ENCODE measurements at places on chromosomes 6 and 20.

GRCh38 chr6:111779031-111779430 is 94.2 kb downstream of the FYN start:
- DNase-seq, result no peak

DNA sequence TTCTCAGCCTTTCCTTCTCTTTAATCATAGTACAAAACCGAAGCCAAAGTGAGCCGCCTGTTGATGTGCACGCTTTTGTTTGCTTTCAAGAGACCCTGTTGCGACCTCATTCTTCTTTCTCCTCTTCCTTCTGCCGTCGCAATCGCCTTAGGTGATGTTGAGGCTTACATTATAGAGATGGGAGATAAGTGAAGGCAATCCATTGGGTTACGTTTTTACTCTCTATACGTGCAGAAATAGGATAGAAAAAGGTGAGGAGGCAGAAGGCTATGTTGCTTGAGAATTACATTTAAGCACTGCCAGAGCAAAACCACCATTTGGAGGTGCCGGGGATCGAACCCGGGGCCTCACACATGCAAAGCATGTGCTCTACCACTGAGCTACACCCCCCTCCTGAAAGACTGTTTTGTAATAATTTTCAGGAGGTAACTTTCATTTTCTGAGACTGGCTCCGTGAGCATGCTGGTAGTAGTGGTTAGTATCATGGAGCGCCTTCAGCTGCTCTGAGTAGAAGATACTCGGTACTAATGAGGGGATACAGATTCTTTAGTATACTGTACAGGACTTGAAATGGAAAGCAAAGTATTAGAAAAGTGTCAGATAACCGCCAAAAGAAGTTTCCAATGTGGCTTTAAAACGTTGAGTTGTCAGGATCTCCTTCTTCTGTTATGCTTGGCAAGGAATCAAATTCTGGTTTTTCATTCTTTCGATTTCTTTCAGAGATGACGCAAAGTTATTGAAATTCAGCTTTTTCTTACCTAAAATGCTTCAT is 165.6 kb downstream of the TRIM27 start:
- no peak for DNase-seq

DNA sequence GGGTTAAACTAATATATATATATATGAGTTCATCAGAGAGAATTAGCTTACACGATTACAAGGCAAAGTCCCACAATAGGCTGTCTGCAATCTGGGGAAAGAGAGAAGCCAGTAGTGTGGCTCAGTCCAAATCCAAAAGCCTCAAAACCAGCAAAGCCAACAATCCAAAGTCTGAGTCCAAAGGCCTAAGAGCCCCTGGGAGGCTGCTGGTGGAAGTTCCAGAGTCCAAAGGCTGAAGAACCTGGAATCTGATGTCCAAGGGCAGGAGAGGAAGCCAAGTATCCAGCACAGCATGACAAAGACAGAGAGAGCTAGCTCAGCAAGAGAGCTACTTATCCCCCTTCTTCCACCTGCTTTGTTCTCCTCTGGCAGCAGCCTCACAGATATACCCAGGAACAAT is 274.7 kb upstream of the ID4 start:
- no peak for DNase-seq

- no peak for DNase-seq
Measured at GRCh38 chr6:36277946-36278470, 8.1 kb downstream of the PNPLA1 start.

DNA sequence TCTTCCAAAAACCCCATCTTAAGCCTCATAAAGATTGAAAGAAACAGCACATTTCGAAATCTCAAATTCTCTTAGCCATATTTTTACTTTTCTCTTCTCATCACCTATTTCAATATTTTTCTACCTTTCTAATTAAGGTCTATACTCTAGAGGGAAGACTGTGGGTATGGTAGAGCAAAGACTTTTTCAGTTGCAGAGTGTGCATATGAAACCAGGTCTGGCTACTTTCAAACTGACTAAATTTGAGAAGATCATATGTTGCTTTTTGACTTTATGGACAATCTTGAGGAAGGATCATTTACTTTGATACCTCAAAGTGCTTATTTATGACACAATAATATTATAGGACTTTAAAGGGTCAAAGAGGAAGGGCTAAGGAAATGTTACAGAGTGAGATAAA is 20.7 kb downstream of the FILIP1 start:
- no peak for DNase-seq

DNA sequence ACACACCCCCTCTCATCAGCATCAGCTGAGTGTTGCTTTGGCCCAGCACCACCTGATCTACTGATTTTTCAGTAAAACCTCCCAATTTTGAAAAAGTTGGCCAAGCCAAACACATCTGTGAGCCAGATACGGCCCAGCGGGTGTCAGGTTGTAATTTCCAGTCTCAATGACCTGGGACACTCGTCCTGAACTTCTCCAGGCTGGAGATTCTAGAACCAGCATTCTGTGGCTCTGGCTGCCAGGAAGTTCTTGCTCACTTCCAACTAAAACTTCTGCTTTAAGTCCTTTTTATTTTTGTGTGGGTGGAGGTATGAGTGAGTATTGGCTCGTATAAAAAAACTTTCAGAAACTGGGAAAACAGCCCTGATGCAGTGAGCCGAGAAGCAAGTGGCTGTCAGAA is 5.1 kb downstream of the KIAA1755 start:
- DNase-seq, result no peak

DNA sequence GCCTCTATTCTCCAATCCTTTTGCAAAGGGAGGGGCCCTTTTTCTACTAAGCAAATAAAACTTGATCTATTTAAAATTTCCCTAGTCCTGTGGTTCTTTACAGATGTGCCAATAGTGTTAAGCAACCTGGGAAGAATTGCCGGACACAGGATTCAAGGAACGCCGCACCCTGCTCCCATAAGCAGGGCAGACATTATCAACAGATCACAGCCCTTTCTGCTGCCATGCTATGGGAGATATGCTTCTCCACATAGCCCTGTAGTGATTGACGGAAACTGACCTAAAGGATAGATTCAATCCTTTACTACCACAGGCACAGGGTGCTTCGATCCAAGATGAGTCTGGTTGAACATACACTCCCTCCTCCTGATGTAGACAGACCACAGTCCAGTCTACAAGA is 118.4 kb upstream of the TRAF3IP2 start:
- no peak for DNase-seq

GRCh38 chr6:166361077-166361429 is 18.7 kb upstream of the SFT2D1 start:
- DNase-seq, result no peak

DNA sequence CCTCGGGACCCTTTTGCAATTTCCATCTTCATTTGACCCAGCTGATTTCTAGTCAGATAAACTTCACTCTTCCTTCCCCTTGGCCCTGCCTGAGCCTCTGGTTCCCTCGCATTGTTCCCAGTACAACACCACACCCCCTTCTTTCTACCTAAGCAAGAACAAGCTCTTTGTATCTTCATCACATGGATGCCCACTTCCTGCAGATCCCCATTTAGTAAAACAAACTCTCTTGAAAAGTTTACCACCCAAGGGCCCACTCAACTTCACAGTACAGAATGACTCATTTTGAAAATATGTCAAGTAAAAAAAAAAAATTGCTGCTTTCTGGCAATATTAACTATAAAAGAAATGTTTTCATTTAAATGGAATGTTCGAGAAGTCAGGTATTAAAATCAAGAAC is 5.2 kb downstream of the FAXC start:
- DNase-seq, result no peak

DNA sequence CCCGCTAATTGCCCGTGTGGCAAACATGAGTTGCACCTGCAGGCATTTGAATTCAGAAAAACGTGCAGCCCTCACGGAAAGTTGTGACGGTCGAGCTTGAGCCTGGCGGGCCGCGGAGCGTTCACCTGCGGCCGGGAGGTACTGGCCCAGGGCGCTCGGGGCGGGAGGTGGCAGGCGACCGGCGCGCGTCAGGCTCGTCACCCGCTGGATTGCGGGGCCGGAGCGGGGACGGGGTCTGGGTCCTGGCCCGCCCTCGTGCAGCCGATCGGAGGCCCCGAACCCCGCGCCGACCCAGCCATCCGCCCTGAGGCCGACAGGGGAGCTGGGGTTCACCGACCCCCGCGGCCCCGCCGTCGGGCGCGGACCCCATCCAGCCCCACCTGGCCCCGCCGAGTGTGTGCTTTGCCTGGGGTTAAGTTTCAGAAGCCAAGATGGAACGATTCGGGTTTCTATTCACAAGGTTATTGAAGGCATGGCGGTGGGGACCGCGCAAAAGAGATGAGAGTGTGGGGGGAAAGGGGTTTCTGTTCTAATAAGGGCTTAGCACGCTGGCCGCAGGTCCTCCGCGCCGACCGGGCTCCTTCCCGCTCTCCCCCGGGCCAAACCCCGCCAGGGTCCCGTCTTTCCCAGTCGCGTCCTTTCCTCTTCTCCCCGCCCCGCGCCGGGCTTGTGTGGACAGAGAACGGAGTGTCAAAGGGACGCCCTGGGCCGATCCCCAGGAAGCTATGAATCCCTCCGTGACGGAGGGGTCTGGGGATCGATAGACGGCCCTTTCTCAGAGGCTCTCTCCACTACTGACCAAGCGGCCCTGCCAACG is 1.6 kb upstream of the HEY2 start:
- peak; percentile 39 for DNase-seq

- DNase-seq, result no peak
Measured at GRCh38 chr6:163679753-163680152, 265.2 kb downstream of the QKI start.

- DNase-seq, result no peak
Measured at GRCh38 chr6:37243131-37243815, 14.3 kb upstream of the TBC1D22B start.

DNA sequence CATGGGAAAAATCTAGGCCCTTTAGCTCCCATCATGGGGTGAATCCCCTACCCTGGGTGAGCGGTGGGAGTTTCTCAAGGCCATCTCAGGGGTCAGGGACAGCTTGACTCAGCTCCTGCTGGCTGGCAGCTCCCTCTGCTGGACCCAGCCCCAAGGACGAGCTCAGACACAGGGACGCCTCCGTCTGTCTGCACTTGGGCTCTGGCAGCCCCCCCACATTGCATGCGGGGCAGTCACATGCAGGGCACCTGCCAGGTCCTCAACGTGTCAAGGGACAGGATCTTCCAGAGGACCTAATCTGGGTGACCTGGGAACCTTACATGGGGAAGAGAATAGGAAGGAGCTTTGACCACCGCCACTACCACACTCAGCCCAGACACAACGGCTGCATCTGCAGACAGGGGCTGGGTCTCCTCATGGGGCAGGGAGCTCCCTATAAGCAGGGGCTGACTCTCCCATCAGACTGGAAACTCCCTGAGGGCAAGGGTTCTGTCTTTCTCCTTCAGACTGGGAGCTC is 173.4 kb downstream of the MRPL14 start:
- no peak for DNase-seq
